Right lobe of liver (tissue), 6 donors: ENCODE measurements at places on chromosomes 16 and 17. TPM values are rescaled to one million over a fixed set of nuclear protein-coding genes. Genes with fewer than 3 reads are reported as not detected.

Gene CEP295NL
- total RNA-seq, result 0.19 TPM

Gene C16orf96
- total RNA-seq, result 0.19 TPM

DNA sequence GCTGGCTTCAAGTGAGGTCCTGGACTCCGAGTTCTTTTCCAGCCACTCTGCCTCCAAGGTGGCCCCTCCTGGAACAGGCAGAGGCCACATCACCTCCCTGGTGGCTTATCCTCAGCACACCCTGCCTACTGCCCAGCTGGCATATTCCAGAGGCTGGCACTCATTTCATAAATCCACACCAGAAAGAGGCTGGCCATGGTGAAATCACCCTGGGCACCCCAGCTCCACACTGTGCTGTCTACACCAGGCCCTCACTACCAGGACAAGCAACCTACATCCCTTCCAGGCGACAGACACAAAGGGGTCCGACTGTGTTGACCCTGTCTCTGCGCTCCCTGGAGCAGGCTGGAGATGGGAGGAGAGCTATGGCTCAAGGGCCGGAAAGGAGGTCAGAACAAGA, 100.2 kb downstream of the C16orf78 start:
- no peak for DNase-seq

Gene OR1A2
- not detected for total RNA-seq

Gene ADAMTS18
- not detected for total RNA-seq

DNA sequence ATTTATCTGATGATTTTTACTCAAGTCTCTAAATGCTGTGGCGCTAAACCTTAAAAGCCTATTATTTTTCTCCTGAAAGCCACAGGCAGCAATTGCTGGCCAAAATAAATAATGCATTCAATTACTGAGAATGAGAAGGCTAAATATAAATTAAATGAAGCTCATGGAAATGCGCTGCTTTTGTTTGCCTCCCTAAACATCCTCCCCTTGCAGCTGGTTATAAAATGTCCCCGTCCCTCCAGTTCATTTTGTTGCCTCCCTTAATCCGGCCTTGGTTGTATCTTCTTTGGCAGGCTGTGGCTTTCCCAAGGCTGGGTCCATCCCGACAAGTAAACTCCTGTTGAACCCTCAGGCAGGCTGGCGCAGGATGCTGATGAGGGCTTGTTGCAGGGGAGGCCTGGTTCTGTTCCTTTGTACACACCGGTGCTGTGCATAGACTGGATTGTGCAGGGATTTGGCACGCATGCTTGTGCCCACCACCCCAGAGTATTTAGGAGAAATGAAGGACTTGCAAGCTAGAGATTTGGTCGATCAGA, 62.7 kb downstream of the KNOP1 start:
- no peak for DNase-seq

- DNase-seq, result no peak
These were observed 3.2 kb downstream of the ZC3H7A start for GRCh38 chr16:11793840-11794239.

Gene CRYBA1
- total RNA-seq, result not detected

DNA sequence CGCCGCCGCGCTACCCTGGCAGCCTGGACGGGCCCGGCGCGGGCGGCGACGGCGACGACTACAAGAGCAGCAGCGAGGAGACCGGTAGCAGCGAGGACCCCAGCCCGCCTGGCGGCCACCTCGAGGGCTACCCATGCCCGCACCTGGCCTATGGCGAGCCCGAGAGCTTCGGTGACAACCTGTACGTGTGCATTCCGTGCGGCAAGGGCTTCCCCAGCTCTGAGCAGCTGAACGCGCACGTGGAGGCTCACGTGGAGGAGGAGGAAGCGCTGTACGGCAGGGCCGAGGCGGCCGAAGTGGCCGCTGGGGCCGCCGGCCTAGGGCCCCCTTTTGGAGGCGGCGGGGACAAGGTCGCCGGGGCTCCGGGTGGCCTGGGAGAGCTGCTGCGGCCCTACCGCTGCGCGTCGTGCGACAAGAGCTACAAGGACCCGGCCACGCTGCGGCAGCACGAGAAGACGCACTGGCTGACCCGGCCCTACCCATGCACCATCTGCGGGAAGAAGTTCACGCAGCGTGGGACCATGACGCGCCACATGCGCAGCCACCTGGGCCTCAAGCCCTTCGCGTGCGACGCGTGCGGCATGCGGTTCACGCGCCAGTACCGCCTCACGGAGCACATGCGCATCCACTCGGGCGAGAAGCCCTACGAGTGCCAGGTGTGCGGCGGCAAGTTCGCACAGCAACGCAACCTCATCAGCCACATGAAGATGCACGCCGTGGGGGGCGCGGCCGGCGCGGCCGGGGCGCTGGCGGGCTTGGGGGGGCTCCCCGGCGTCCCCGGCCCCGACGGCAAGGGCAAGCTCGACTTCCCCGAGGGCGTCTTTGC, 3.1 kb downstream of the HIC1 start:
- no peak for DNase-seq
